ENCODE measurements at places on chromosomes 2 and 18. TPM values are rescaled to one million over a fixed set of nuclear protein-coding genes. Genes with fewer than 3 reads are reported as not detected.

SLC35G4 gene
- not detected for polyA plus RNA-seq

FER1L5 gene
- 0.05 TPM for polyA plus RNA-seq

IL1R2 gene
- 6.9 TPM for polyA plus RNA-seq

CDCA7 gene
- polyA plus RNA-seq = 34.4 TPM

HTR2B gene
- not detected for polyA plus RNA-seq

RBM44 gene
- polyA plus RNA-seq = 0.02 TPM

EHD3 gene
- 12.3 TPM for polyA plus RNA-seq

IL1RL1 gene
- polyA plus RNA-seq = 0.09 TPM

SULT1C4 gene
- polyA plus RNA-seq = not detected

BOLA3 gene
- 67.2 TPM for polyA plus RNA-seq

KCNE4 gene
- polyA plus RNA-seq = 0.25 TPM

TRABD2A gene
- 11.5 TPM for polyA plus RNA-seq

TDRD15 gene
- not detected for polyA plus RNA-seq

LRP2 gene
- polyA plus RNA-seq = under 0.01 TPM

ABCG8 gene
- polyA plus RNA-seq = not detected

DNAJC5G gene
- polyA plus RNA-seq = not detected

GRHL1 gene
- 1.8 TPM for polyA plus RNA-seq

PROKR1 gene
- polyA plus RNA-seq = 0.01 TPM

PIGN gene
- polyA plus RNA-seq = 16.8 TPM

MAB21L4 gene
- polyA plus RNA-seq = 0.29 TPM

ARHGAP28 gene
- 0.26 TPM for polyA plus RNA-seq

MC4R gene
- not detected for polyA plus RNA-seq

SLC4A5 gene
- 0.12 TPM for polyA plus RNA-seq

PCARE gene
- polyA plus RNA-seq = 0.05 TPM

ARHGEF33 gene
- 0.05 TPM for polyA plus RNA-seq

ACTG2 gene
- 1.0 TPM for polyA plus RNA-seq

NAPG gene
- polyA plus RNA-seq = 15.1 TPM

Measured in mammary epithelial cell (primary cell).